ENCODE measurements at places on chromosomes 12 and 14. TPM values are rescaled to one million over a fixed set of nuclear protein-coding genes. Genes with fewer than 3 reads are reported as not detected.

Gene FCF1
- 48.8 TPM for total RNA-seq

Gene KRT4
- not detected for total RNA-seq

Gene TGFB3
- 7.7 TPM for total RNA-seq

Gene KRT8
- total RNA-seq = 10.5 TPM

Gene GLIPR1L1
- not detected for total RNA-seq

DNA sequence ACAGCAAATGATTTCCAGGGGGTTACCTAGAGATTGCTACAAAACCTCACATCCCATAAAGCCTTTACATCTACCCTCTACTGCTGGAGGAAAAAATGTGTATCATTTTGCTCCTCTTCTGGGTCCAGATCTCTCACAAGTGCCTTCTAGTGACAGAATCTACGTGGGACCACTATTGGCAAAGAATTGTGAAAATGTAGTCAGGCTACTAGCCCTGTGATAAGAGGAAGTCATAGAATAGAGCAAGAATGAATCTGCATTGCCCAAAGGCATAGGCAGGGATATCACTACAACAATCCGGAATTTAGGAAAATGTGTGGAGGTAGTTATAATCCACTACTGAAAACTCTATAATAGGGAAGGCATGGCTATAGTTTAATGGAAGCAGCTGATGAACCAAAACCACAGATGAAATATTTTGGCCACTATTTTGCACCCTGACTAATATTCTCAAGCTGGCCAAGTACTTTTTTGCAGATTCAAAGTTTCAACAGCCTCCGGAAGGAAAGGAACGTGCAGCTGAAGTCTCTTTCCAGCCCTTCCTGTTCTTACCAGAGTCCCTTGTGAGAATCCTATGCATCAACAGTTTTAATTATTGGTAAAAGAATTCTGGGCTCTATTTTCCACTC lies 176.8 kb downstream of the PHLDA1 start:
- DNase-seq = no peak

DNA sequence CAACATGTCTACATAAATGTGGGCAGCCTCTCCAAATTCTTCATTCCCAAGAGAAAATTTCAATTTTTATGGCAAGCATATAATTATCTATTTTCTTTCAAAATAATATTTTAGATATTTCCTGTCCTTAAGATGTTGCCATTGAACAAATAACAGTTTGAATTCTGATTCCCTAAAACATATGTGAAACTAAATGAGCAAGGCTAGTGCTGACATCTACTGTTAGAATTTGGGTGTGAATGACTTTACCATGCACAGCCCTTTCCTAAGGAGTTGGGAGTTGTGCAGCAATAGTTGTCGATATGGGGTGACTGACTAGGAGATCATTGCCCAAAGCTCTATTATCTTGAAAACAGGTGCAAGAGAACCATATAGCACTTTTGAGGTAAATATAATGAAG lies 108.2 kb upstream of the SLC38A4 start:
- DNase-seq = no peak

- DNase-seq = no peak
These were observed 15.9 kb downstream of the KCTD10 start for GRCh38 chr12:109461049-109461845.

- DNase-seq = no peak
These were observed 86.4 kb downstream of the EML1 start for GRCh38 chr14:99879401-99880295.

- no peak for DNase-seq
These were observed 400 bp downstream of the ADCY6 start for GRCh38 chr12:48788524-48788853.

GRCh38 chr14:92173668-92174067 lies 51.9 kb downstream of the CPSF2 start:
- DNase-seq = no peak

- DNase-seq = no peak
These were observed 7.0 kb upstream of the CEBPE start for GRCh38 chr14:23125933-23126524.

- no peak for DNase-seq
These were observed 15.1 kb upstream of the GPATCH2L start for GRCh38 chr14:76136476-76137110.

- DNase-seq = no peak
These were observed 2.1 kb upstream of the SLC38A2 start for GRCh38 chr12:46374711-46375110.

DNA sequence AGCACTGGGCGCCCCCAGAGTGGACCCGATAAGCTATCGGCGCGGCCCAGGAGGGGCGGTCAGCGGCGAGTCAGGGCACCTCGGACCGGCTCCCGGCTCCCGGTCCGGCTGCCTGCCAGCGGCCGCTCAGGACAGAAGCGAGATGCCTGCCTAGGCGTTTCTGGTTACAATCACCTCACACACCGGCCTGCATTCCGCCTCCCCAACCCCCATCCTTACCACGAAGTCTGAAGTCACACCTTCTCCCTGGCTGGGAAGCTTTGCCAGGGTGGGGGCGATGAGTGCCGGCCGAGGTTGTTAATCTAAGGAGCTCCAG lies 42.6 kb upstream of the TBX5 start:
- DNase-seq = no peak

DNA sequence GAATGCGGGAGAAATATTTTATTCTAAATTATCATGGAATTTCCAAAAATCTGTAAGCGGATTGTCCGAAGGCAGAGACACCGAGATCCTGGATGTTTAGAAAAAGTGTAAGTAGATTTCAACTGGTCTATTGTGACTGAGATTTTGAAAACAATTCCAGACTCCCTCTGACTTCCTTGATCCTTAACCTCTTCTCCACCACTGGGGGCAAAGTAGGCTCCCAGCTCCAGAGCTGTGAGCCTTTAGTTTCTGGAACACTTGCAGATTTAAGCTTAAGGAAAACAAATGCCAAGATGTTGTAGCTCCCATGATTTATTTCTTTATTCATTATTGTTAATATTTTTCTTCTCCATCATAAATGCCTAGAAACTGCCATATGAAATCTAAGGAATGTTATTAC lies 1320.5 kb upstream of the SEL1L start:
- DNase-seq = no peak

DNA sequence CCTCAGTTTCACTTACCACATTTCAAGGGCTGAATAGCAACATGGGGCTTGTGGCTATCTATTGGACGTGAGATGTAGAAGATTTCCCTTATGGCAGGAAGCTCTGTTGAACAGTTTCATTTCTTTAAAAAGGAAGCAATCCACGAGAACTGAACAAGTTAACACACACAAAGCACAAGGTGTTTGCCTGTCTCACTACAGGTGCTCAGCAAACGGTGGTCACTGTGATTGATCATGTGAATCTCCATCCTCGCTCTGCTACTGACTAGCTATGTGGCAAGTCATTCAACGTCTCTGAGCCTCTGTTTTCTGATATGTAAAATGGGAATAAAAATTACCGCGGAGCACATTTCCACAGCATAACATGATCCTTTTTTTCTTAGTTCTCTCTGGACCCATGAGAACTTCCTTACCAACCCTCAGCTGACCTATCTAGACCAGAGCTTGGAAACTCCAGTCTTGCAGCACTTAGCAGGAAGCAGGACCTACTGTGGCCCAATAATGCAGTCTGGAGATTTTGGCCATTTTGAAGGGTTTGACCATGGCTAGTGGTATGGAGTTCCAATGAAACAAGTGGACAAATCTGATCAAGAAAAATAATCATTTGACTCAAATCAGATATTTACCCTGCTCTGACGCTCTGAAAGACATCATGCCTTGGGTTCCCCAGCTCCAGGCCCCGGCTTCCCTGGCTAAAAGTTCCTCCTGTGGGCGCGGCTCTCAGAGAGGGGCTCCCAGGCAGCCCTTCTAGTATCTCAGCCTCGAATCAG lies 278.8 kb downstream of the ZFP36L1 start:
- no peak for DNase-seq

DNA sequence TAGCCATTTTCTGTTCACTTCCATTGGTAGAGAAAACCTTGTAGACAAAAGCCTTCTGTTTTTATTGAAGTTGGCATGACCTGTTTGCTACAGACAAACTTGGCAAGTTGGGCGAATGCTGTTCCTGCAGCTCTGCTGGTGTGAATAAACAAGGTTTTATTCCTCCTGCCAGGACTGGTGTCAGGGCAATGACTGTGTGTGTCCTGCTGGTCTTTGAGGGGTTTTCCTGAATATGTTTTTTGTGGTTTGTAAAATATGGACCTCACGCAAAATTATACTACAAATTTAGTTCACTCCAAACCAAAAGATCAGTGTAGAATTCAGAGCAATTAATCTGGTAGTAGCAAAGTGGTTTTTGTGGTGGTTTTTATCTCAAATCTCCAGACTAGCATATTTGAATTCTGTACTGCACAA lies 140.8 kb downstream of the ERC1 start:
- no peak for DNase-seq

DNA sequence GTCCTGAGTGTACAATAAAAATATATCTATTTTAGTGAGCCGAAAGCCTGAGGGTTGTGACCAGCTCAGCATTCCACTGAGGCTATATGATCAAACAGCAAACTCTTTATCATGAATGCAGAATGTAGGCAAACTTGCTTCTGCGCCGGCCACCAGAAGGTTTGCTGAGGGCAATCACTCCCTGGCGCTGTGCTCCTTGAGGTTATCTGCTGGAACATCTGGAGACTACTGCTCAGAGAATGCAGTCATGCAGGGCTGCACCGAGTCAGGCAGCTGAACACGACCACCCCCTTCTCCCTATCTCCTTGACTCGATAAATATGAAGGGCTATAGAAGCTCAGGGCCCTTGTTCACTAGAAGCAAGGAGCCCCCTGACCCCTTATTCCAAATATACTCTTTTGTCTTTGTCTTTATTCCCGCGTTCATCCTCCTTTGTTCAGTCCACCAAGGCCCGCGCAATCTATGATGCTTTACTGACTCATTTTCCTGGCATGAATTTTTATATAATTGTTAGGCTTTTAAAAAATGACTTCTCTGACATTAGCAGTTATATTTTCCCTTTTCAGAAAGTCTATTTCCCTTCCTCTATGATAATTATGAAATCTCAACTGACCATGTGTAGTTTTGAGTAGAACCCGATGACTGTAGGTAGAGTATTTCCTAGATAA lies 1089.3 kb downstream of the SLC16A7 start:
- no peak for DNase-seq
